ENCODE measurements at places on chromosomes 1 and 21.

- no peak for DNase-seq
Measured at GRCh38 chr1:33123266-33123665, 42.3 kb downstream of the AZIN2 start.

DNA sequence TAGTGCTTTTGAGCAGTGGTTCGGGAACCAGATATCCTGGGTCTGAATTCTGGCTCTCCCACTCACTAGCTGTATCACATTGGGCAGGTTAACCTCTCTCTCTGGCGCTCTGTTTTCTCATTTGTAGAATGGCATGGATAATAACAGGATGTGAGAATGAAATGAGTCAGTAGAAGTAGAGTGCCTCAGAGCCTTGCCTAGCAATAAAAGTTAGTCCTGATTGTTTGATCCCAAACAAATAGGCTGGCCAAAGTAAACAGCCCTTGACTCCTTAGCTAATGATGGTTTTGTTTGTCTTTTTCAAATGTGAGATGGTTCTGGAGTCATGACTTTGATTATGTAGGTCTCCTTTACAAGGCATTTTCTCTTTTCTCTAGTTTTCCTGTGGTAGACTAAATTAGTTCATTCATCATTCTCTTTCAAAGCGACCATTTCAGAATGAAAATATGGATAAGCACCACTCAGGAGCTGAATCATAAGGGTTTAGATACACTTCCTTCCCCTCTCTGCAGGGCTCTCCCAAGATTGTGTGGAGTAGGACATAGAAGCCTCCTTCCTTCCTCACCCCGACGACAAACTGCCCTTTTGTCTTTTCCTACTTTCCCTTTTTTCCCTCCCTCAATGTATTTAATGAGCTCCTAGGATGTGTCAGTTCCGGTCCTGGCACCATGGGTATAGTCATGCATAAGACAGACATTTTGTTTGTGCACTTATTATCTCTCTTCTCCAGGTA is 23.1 kb downstream of the KIAA0040 start:
- no peak for DNase-seq

DNA sequence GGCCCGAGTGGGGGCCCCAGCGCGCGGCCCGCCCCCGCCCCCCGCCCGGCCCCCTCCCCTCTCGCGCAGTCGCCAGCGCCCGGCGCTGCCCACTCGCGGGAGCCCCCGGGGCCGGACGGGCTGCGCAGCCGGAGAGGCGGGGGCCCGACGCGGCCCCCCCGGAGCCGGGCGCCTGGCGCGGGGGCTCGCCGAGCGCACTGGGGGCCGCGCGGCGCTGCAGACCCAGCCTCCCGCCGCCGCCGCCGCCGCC is 146 bp upstream of the ZNF362 start:
- DNase-seq, result no peak

DNA sequence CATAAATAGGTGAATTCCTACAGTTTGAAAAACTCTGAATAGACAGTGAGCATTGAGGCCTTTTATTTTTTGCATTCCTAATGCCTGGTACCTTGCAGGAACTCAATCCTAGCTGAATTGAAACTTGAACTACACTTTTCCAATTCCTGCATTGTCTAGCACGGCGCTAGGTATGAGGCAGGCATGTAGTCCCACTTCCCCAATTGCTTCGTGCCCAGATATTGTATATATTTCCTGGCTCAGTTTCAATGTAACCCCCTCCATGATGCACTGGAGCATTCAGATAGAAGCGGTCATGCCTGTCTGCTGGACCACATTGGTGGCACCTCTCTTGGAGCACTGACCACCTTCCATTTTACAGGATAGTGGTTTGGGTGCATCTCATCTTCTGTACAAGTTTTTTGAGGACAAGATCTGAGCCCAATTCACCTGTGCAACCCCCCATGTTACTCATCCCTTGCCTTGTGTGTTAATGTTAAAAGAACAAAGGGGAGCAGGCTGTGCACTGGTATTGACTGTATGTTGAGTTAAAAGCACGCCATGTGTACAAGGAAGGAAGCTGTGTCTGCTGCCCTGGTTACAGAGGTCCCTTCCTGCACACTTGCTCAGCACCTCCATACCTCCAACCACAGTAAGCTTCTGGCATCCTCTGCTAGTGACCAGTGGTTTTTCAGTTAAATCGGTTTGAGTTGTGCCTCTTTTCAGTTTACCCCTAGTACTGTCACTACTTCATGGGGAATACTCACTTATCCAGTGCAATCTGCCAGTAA is 10.0 kb upstream of the RAB7B start:
- DNase-seq, result no peak

GRCh38 chr1:150281758-150282557 is at the start of gene CIART:
Gene CIART, plus strand, starts transcription at chr1:150282554. Its CDS starts 714 bp downstream, at chr1:150283268.
- peak; percentile 98 for DNase-seq

Measured in ascending aorta (tissue), 2 donors.